Nucleus accumbens (tissue), 56 donors: ENCODE measurements at places on chromosomes 13 and 19.
A peak's percentile ranks its signal among the peaks of the same experiment; 100 is the strongest.

DNA sequence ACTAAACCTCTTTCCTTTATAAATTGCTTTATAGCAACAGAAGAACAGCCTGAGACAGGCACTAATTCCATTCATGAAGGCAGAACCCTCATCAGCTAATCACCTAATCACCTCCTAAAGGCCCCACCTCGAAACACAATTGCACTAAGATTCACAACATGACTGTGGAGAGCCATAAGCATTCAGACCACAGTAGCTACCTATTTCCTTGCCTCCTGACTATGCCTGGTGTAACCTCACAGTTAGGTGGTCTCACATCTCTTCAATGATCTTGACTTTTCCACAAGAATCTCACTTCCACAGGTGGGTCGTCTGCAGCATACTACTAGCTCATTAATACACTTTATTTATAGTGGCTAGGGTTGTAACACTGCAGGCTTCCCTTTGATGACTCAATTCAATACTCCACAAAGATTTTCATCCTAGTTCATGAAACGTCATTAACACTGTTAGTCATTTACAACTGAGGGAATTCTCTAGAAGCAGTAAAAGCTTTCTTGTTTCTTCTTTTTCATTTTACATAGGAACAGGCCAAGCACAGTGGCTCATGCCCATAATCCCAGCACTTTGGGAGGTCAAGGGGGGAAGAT is 27.1 kb downstream of the STK24 start:
- no peak for DNase-seq

GRCh38 chr13:85194482-85194881 is 604.7 kb downstream of the SLITRK6 start:
- DNase-seq = no peak

DNA sequence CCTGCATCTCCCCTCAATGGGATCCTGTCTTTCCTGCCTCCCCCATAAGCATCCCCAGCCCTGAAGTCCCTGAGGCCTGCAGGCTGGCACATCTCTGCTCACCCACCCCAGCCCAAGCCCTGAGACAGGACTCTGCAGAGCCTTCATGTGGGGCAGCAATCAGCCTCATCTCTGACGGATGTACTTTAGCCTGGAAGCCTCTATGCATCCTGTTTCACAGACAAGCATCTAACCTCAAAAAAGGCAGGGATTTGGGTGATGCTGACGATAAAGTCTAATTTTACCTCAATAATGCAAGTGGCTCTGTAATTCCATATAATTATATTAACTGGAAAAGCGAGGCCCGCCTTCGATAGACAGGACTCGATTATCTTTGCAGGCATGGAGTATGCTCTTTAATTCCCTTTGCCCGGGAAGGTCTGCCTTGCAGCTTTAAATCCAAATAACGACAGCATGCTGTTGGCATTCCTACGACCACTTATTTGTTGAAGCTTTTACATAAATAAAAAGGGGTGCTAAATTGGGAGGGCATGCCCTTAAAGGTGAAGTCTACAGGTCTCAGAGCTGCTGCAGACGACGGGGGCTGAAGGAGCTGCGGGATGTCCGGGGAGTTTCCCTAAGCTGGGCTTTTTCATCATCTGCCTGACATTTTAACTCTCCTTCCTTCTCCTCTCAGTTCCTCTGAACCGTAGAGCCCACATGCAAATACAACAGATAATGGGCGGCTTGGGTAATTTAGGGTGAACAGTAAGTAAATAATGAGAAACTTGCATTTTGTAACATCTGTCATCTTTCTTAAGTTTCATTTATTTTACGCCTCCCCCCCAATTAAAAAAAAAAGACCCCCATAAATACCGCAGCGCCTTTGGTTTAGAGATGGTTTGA is 211.5 kb downstream of the URI1 start:
- DNase-seq = no peak

GRCh38 chr13:52112591-52112990 is 16.3 kb downstream of the NEK5 start:
- DNase-seq = no peak

GRCh38 chr19:10631874-10632273 is 6.5 kb downstream of the SLC44A2 start:
- DNase-seq = no peak

DNA sequence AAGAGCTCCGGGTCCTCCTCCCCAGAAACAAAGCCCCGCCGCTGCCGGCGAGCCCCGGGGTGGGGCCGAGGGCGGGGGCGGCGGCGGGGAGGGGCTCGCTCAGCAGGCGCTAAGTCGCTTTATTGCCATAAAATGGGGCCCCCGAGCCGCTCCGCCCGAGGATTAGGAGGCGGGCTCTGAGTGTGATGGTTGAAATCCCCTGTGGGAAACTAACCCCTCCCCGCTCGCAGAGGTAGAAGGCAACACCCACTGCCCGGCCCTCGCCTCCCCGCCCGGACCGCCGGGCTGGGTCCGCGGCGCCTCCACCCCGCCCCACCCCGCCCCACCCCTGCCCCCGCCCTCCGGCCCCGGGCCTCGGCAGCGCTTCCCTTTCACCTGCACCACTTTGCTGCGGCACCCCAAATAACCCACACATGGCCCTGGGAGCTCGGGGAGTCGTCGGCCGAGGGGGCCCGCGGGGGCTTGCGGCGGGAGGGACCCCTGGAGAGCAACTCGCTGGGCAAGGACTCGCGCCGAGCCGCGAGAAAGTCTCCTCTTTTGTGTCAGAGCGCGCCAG is at the start of gene KLF12:
Gene KLF12, minus strand, starts transcription at position 184 of the 556 bp plus-strand sequence.
- peak; percentile 66 for DNase-seq

- DNase-seq = no peak
Measured at GRCh38 chr19:47340477-47341208, 8.5 kb upstream of the DHX34 start.

DNA sequence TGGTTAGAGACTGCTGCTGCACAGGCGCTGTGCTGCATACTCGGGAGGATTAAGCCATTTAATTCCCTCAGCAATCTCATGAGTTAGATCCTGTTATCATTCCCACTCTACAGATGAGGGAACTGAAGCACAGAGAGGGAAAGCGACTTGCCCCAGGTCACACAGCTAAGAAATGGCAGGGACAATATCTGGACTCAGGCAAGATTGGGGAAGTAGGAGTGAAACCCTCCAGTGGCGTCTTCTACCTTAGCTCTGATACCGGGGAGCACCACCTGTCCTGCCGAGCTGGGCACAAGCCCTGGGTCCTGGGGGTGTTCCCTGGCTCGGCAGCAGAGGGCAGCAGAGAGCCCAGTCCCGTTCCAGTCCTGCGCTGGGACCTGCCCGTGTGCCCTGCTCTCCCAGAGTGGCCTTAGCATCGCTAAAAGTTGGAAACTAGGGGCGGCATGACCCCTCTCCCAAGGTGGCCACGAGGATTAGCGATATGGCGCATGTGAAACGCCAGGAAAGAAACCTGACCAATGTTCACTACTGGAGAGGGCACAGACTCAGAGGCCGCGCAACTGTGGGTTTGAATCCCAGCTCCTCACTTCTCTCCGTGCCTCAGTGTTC is 20.5 kb downstream of the CYTH2 start:
- peak; percentile 12 for DNase-seq

DNA sequence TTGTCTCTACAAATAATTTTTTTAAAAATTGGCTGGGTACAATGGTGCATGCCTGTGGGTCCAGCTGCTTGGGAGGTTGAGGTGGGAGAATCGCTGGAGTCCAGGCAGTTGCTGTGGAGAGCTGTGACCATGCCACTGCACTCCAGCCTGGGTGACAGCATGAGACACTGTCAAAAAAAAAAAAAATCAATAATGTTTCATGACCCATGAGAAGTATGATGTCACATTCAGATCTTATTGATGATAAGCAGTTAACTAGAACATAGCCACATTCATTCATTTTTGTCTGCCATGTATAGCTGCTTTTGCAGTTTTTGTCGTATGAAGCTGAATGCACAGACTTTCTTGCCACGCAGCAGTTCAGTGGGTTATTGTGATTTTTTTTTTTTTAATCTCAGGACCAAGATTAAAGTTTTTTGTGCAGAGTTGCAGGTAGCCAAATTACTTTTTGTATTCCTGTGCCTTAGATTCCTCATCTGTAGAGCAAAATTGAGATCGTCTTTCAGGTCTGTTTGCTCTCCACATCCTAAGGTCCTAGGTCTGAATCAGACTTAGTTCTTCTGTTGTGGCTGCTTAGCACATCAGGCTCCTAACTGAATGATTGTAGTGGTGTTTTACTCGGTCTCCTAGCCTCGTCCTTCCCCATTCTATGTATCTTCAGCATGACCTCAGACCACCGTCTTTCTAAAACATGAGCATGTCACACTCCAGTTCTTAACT is 145.2 kb downstream of the GGACT start:
- DNase-seq = no peak

GRCh38 chr13:30789166-30789862 is 54.0 kb downstream of the ALOX5AP start:
- no peak for DNase-seq

DNA sequence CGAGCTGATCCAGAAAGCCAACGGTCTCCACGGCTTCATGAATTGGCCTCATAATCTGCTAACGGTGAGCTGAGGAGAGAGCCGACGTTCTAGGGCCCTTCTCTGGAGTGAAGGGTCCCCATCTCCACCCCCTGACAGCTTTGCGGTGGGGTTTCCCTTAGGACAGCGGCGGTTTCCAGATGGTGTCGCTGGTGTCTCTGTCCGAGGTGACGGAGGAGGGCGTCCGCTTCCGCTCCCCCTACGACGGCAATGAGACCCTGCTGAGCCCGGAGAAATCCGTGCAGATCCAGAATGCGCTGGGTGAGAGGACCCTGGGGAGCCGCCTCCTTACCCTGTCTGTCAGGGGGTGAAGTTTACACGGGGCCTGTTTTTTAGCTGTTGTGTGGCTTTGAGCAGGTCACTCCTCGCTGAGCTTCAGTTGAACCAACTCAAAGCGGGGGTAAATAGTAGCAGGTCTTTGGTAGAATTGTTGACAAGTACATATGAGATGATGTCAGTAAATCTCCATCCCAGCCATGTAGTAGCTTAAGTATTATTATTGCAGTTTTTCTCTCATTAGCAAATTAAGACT is 801 bp downstream of the QTRT1 start:
- no peak for DNase-seq

DNA sequence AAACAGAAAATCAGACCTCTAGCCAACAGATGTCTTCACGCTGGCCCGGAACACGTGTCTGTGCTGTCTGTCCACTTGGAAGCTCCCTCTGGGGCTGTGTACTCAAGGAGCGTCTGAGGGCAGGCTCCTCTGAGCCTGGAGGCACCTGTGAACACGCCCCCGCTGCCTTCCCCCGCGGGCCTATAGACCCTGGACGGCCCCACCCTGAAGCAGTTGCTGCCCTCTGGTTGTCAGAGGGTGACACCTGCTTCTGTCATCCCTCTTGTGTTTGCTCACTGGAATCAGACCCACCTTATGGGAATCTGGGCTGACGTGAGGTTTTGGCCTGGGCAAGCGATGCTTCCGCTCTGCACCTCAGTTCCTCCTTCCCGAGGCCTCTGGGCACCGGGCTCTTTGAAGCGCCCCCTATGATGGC is 19.2 kb downstream of the EPN1 start:
- no peak for DNase-seq

- no peak for DNase-seq
Measured at GRCh38 chr13:64266024-64266423, 2850.4 kb upstream of the PCDH20 start.

- no peak for DNase-seq
Measured at GRCh38 chr13:73898276-73898675, 235.9 kb downstream of the KLF12 start.

GRCh38 chr19:35080613-35081170 is 34.9 kb upstream of the FXYD3 start:
- DNase-seq = no peak

GRCh38 chr19:6503407-6504201 is 1.5 kb upstream of the TUBB4A start:
- no peak for DNase-seq

DNA sequence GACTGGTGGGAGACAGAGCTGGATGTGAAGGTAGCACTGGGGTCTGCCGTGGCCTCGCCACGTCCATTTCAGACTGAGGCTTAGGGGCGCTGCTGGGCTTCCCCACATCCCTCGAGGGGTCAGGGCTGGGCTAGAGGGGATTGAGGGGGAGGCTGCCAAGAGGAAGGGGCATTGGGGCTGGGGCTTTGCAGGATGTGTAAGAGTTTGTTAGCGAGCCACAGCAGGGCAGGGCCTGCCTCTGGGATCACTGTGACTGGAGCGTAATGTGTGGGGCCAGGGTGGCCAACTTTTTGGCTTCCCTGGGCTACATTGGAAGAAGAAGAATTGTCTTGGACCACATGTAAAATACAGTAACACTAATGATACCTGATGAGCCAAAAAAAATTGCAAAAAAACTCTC is 14.1 kb downstream of the ARID3A start:
- DNase-seq = no peak

GRCh38 chr13:98488736-98489135 is 88.2 kb downstream of the STK24 start:
- no peak for DNase-seq

DNA sequence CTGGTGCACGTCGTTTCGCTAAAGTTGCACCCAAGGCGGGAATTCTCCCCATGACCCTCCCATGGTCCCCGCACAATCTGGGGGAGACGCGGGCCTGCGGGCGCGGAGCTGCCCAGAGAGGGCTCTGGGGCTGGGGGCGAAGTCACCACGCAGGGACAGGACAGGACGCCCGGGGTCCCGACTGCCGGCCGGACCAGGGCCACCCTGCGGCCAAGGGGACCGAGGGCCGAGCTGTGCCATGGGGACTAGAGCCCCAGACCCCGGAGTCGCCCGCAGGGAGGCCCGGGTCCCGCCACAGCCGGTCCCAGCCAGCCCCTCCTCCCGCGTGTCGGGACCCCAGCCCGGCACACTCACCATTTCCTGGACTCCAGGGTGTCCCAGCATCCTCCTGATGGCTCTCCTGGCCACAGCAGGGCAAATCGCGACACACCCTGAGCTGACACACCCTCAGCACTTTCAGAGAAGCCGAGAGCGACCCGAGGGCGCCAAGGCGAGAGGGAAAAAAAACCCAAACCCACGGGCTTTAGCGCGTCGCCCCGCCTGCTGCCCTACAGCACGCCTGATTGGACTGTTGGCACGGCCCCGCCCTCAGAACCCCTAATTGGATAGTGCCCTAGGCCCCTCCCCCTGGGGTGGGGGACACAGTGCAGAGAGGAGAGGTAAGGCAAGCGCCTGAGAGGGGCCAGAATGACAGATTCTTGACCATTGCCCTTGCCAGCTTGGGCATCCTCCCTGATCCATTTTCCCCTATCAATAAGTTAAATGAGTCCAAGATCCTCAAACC is 28.6 kb downstream of the ZNF44 start:
- no peak for DNase-seq

GRCh38 chr13:24168392-24168750 is 7.9 kb downstream of the SPATA13 start:
- DNase-seq = no peak

GRCh38 chr19:35587321-35587720 is 1.3 kb downstream of the PMIS2 start:
- no peak for DNase-seq
